ENCODE measurements at places on chromosomes 4 and X.

DNA sequence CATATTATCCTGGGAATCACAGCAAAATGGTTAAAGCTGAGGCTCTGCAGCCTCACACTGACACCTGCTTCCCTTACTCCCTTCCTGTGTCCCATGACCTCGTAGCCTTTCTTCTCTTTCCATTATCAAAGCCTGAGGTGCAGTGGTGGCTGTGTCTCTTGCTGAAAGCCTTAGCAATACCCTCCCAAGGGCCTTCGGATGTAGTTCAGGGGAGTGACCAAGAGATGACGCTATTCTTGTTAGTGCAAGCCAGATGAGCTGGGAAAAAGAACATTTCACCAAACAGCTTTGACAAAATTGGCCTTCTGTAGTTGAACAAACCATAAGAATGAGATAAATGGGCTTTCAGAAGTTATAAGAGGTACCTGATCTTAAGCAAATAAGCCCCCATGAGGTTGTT is 31.6 kb downstream of the SMIM10L2A start:
- peaks cover 8% of the 10 kb centered on the region for H3K27me3 ChIP-seq
- H3K36me3 ChIP-seq: no peaks in the 10 kb centered on the region
- H3K4me1 ChIP-seq: no peaks in the 10 kb centered on the region
- no peak for DNase-seq
- no peak overlapping the region for H3K4me3 ChIP-seq

DNA sequence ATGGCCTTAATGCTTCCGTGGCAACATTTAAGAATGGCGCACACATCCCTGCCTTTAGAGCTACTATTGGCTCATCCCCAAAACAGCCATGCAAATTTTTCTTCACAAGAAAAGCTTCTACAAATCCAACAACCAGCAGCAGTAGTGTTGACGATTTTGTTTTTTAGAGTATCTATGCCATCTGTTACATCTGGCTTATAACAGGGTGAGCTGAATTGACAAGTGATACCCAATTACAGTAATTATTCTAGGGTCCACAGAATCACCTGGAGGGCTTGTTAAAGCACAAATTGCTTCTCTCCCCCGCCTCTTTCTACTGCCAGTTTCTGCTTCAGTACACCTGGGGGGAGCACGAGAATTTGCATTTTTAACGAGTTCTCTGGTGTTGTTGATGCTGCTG is 34.1 kb downstream of the DCHS2 start:
- no peak for DNase-seq
- no peaks in the 10 kb centered on the region for H3K36me3 ChIP-seq
- H3K4me1 ChIP-seq: no peaks in the 10 kb centered on the region
- peaks cover 10% of the 10 kb centered on the region for H3K27me3 ChIP-seq

DNA sequence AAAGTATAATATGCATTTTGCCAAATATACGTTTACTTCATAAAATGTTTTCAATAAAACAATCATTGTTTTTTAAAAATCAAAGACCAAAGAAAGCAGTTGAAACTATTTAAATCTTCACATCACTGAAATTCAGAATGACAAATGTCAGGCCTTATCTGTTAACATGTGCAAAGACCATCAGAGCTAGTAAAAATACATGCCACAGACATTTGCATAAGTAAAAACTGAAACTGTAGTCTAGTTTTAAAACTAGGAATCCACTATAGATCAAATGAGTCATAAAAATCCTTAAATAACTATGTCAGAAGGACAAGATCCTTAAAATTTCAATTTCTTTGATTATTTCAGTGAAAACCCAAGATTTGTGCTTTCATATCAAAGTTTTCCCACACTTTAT is 24.8 kb downstream of the KLHL15 start:
- H3K27ac ChIP-seq: no peak overlapping the region
- H3K4me1 ChIP-seq: peaks cover 8% of the 10 kb centered on the region
- no peak overlapping the region for H3K4me3 ChIP-seq
- H3K27me3 ChIP-seq: no peaks in the 10 kb centered on the region
- peaks cover 15% of the 10 kb centered on the region for H3K36me3 ChIP-seq
- no peak for DNase-seq

DNA sequence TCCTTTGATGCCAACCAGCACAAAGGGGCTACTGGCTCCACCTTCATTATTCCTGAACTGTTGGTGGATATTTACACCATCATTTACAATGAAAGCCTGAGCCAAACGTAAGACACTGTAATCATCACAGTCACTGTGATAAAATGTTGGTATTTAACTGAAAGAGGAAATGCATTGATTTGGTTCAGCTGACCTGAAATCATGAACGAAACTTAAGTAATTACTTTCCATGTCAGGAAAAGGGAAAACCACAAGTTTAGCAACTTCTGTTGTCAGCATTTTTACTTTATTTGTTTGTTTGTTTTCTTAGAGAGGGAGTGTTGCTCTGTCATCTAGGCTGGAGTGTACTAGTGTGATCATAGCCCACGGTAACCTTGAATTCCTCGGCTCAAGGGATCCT is 247.8 kb upstream of the FAM47A start:
- no peaks in the 10 kb centered on the region for H3K4me1 ChIP-seq
- no peak overlapping the region for H3K4me3 ChIP-seq
- H3K27me3 ChIP-seq: no peaks in the 10 kb centered on the region
- H3K36me3 ChIP-seq: no peaks in the 10 kb centered on the region
- DNase-seq: no peak

DNA sequence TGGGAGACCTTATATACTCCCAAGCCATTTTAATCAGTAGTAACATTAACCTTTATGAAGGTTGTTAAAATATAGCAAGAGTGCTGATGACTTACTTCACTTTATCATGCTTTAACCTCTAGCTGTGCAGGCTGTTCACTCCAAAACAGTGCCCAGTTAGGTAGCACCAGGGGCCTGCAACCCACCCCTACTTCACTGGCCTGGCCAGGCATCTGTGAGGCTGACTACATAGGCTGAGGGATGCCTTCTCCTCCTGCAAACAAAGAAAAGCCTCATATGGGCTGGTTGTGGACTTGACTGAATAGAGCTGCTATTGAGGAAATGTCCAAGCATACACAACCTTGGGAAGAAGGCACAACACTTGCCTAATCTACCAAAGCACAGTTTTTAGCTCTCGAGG is 172.8 kb downstream of the SHROOM3 start:
- H3K27ac ChIP-seq: no peak overlapping the region
- H3K27me3 ChIP-seq: peaks cover 15% of the 10 kb centered on the region
- H3K36me3 ChIP-seq: no peaks in the 10 kb centered on the region
- H3K4me3 ChIP-seq: no peak overlapping the region
- DNase-seq: no peak

GRCh38 chr4:20839957-20840356 is 139.7 kb downstream of the PACRGL start:
- no peaks in the 10 kb centered on the region for H3K4me1 ChIP-seq
- H3K36me3 ChIP-seq: no peaks in the 10 kb centered on the region
- no peak overlapping the region for H3K4me3 ChIP-seq
- no peak overlapping the region for H3K27ac ChIP-seq
- DNase-seq: no peak

Data from activated T-helper 1 cell treated with anti-CD3 and anti-CD28 coated beads, Interleukin-12 subunit alpha, Interleukin-12 subunit beta, Interleukin-2, Interleukin-4 antibody, amounts not matched to agents 30 ng/mL and 10 ng/mL and 1 ng/mL, durations not matched to agents 14 hours and 24 hours and 36 hours (primary cell).